ENCODE measurements at places on chromosomes 16 and 17.

GRCh38 chr16:81564421-81564911, 119.9 kb downstream of the CMIP start:
- DNase-seq: peak; percentile 49

GRCh38 chr17:39599665-39600231, 8.0 kb downstream of the NEUROD2 start:
- DNase-seq: no peak

- peak; percentile 66 for DNase-seq
Observed at GRCh38 chr16:85238233-85238647, 126.0 kb upstream of the CIBAR2 start.

DNA sequence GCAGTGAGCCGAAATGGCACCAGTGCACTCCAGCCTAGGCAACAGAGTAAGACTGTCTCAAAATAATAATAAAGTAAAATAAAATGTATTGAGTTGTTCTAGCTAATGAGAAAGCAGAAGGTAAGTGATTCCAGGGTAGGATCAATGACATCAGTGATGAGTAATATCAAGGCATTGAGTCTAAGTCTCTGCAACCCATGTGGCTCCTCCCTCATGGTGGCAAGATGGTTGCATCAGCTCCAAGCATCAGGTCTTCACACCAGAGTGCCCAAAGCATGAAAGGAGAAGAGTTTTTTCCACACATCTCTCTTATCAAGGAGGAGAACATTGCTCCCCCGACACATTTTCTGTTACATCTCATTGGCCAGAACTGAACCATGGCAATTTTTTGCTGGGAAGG, 34.8 kb upstream of the GAS7 start:
- DNase-seq: no peak

- no peak for DNase-seq
Observed at GRCh38 chr17:76943781-76944213, 75.6 kb downstream of the MGAT5B start.

DNA sequence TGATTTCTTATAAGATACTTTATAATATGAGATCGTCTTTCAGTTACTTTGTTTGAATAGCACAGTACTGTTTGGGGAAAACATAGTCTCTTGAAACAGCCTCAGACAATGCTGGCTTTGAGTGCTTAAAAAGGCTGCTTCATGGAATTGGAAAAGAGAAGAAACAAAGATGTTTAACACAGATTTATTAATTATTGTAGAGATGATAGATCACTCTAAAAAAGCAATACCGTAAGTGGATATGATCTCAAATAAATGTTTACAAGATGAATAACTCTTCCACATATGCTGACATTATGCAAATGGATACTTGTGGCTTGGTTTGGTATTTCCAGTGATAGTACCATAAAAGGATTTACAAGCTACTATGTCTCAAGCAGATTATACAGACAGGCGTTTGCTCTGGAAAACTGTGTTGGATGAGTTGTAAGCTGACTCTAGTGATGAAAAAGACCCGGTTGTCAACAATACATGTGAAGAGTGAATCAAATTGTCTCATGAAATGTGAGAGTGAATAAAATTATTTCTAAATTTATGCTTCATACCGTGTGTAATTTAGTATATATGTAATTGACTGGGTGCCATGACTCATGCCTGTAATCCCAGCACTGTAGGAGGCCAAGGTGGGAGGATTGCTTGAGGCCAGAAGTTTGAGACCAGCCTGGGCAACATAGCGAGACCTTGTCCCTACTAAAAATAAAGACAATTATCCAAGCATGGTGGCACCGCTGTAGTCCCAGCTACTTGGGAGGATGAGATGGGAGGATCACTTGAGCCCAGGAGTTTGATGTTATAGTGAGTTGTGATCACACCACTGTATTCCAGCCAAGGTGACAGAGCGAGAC, 105.4 kb downstream of the FTO start:
- DNase-seq: peak; percentile 18

DNA sequence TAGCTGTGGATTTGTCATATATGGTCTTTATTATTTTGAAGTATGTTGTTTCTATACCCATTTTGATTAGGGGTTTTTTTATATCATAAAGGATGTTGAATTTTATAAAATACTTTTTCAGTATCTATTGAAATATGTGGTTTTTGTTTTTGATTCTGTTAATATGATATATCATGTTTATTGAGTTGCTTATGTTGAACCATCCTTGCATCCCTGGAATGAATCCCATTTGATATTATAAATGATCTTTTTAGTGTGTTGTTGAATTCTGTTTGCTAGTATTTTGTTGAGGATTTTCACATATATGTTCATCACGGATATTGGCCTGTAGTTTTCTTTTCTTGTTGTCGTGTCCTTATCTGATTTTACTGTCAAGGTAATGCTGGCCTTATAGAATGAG, 286.5 kb downstream of the BCAS3 start:
- DNase-seq: no peak

- peak; percentile 9 for DNase-seq
Observed at GRCh38 chr16:22071331-22071910, 20.9 kb upstream of the VWA3A start.

DNA sequence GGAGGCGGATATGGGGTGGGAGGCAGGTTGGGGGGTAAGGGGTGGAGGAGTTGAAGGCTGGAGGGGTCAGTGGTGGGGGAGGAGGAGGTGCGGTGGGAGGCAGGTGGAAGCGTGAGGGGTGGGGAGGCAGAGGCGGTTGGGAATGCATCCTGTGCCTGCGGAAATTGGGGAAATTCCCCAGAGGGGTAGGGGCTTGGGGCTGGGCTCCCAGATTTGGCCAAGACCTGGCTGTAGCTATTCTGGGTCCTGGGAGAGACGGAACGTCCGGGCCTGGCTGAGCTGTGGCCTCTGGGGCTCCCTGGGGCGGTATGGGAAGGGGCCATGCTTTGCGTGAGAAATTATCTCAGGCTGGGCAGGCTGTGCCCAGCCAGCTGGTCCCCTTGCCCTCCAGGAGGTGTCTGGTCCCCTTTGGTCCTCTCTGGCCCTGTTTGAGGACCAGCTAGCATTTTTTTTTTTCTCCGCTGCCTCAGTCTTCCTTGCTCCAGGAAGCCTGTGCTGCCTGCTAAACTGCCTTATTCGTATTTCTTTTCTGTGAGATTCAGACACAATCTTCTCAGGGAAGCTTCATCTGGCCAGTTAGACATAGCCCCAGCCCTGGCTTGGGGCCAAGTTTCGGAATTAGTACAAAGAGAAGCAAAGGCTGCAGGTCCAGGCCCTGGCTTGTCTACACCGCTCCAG, 7.3 kb upstream of the TRPV2 start:
- DNase-seq: peak; percentile 76

DNA sequence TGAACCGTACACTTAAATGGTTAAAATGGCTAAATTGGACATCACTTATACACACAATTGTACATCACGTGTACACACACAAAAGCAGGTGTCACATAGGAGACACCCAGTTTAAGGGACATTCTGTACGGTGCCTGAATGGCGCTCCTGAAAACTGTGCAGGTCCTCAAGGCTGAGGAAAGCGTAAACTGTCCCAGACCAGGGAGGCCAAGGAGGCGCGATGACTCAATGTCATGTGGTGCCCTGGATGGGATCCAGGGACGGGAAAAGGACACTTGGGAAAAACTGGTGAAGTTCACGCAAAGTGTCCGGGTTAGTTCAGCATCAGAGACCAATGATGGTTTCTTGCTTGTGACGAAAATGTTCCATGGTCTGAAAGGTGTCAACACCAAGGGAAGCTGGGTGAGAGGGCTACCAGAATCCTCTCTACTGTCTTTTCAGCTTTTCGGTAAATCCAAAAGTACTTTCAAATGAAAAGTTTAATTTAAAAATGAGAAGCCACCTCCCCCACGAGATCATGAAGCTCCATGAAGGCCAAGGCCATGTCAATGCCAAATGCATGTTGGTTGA, 112.2 kb downstream of the CMIP start:
- DNase-seq: no peak

- DNase-seq: no peak
Observed at GRCh38 chr16:69373019-69373418, 12.8 kb downstream of the TERF2 start.

- DNase-seq: no peak
Observed at GRCh38 chr16:75485230-75486013, 9.8 kb downstream of the CHST6 start.

- no peak for DNase-seq
Observed at GRCh38 chr16:10981697-10982216, 37.4 kb downstream of the CLEC16A start.

GRCh38 chr17:65638221-65638975, 77.0 kb upstream of the AXIN2 start:
- peak; percentile 41 for DNase-seq

DNA sequence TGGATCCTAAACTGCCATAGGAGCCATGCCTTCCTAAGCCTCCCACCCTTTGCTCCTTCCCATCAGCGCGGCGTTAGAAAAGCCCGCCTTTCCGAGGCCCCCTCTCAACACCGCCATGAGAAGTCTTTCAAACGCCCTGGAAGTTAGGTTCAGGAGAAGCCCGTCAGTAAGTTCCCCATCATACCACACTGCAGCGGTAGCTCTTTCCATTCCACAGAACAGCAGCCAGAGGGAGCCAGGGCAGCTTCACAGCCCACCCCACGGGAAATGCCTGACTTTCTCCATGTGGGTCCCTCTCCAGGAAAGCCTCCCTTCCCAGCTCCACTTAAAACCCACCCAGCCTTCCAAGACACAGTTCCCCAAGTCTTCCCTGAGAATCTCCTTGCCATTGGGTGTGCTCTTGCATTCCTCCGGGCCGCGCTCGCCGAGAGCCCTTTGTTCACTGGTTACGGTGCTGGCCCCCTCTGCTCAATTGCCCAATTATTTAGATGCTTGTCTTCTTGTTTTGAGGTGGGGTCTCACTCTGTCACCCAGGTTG, 28.7 kb downstream of the KIAA0513 start:
- peak; percentile 76 for DNase-seq

GRCh38 chr17:6701719-6702118, 11.4 kb downstream of the SLC13A5 start:
- no peak for DNase-seq

DNA sequence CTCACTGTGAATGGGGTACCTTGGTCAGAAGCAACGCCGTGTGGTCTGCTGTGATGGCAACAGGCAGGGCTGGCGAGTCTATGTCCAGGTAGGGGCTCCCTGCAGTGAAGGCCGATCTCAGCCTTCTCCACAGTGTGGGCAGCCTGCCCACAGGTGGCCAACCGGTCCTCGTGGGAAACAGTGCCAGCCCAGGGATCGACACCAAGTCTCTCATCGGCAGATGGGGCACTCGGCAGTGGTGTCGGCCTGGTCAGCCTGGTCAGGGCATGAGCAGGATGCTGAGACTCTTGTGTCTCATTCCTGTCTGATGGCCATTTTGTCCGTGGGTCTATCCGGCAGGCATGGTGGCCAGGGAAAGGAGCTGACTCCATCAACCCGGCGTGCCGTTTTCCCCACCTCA, 92.2 kb downstream of the TNFRSF13B start:
- DNase-seq: no peak

- no peak for DNase-seq
Observed at GRCh38 chr17:79737922-79738578, 7.3 kb downstream of the ENPP7 start.

DNA sequence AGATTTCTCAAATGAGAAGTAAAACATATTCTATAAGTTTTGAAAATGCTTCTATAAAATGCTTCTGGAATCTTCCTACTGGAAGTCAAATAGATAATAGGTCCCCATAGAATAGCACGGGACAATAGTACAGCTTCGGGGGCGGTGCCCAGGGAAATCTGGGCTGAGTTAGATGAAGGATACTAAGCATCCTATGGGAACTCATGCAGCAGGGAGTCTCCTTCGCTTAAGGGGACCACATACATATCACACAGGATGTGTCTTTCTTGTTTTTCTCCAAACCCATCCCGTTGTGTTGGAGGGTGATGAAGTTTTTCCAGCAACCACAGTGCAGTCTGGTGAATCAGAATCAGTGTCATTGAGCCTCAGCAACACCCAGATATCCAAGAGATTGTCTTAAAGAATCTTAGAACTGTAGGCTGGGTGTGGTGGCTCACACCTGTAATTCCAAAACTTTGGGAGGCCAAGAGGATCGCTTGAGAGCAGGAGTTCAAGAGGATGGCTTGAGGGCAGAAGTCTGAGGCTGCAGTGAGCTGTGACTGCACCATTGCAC, 84.2 kb downstream of the PITPNC1 start:
- DNase-seq: no peak

DNA sequence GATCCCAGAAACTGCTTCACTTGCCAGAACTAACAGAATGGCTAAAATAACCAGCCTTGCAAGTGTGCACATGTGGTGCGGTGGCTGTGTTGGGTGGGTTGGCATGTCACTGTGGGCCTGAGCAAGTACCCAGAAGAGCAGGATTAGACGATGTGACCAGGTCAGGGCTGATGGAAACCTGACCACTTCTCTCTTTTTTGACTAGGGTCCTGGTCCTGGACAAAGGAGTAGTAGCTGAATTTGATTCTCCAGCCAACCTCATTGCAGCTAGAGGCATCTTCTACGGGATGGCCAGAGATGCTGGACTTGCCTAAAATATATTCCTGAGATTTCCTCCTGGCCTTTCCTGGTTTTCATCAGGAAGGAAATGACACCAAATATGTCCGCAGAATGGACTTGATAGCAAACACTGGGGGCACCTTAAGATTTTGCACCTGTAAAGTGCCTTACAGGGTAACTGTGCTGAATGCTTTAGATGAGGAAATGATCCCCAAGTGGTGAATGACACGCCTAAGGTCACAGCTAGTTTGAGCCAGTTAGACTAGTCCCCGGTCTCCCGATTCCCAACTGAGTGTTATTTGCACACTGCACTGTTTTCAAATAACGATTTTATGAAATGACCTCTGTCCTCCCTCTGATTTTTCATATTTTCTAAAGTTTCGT, 16.7 kb downstream of the ANKRD40 start:
- DNase-seq: no peak

DNA sequence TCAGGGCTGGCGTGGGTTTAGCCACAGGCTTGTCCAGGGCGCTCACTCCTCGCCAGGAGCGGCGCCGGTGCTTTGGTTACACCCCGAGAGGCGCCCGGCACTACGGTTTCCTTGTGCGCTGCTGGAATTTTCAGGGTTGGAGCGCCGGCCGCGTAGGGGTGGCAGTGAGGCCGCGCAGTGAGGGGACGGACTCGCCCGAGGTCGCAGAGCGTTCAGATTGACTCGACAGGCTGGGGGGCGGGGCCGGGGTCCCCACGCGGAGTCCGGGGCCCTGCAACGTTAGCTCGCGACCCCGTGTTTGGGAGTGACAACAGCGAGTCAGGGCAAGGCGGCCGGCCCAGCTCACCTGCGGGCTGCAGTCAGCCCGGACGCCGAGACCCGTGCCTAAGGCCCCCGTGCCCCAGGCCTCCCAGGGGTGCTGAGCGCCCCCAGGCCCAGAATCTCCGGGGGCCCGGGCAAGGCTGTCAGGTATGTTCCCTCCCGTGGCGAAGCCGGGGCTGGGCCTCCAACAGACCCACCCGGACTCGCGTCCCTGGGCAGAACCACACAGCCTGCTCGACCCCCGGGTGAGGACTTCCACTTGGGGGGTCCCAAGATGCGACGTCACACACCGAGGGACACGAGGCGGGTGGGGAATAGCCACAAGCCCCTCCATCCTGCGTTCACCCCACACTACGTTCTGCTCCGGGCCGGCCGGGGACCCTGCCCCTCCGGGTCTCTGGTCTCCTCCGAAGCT, 1.3 kb upstream of the ACTG1 start:
- peak; percentile 47 for DNase-seq

DNA sequence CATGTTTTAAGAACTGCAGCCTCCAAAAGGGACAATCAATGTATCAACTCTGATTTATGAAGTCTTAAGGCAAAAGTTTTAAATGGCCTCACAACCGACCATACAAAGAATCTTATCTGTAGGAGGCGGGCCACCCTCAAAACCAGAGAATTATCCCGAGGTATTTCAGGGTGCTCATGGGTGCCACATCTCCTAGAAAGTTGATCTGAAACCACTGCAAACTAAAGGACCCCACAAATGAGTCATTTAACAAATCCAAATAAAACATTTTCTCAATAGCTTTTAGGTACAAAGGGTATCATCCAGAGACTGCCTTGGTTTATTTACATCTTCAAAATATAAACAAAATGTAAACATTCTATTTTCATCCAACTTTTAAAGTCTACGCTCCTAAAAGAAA, 6.8 kb downstream of the ERN1 start:
- DNase-seq: no peak
